ENCODE measurements at places on chromosomes 6 and 20.

- DNase-seq: no peak
These were observed 99.7 kb upstream of the STMND1 start for GRCh38 chr6:17002123-17002522.

- peak; percentile 54 for DNase-seq
These were observed 83.8 kb downstream of the FNDC1 start for GRCh38 chr6:159252955-159253508.

GRCh38 chr6:81476881-81477280 lies 275.6 kb downstream of the TENT5A start:
- DNase-seq: no peak

DNA sequence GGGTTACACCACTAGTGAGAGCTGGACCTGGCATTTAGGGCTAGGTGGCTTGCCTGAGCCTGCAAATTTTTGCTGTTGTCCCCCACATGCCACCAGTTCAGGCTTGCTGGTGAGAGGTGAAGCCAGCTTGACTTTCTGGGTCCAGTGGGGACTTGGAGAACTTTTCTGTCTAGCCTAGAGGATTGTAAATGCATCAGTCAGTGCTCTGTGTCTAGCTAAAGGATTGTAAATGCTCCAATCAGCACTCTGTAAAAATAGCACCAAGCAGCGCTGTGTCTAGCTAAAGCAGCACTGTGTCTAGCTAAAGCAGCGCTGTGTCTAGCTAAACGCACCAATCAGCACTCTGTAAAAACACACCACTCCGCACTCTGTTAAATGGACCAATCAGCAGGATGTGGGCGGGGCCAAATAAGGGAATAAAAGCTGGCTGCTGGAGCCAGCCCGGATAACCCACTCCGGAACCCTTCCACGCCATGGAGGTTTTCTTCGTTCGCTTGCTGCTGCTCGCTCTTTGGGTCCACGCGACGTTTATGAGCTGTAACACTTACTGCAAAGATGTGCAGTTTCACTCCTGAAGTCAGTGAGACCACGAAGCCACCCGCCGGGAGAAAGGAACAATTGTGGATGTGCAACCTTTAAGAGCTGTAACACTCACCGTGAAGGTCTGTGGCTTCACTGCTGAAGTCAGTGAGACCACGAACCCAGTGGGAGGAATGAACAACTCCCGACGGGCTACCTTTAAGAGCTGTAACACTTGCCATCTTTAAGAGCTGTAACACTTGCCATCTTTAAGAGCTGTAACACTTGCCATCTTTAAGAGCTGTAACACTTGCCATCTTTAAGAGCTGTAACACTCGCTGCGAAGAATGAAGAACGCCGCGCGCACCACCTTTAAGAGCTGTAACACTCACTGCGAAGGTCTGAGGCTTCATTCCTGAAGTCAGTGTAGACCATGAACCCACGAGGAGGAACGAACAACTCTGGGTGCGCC lies 27.3 kb downstream of the GMPR start:
- DNase-seq: no peak

- no peak for DNase-seq
These were observed 49.8 kb downstream of the MYB start for GRCh38 chr6:135230711-135231468.

- no peak for DNase-seq
These were observed 100.8 kb downstream of the CEBPB start for GRCh38 chr20:50291254-50292078.

GRCh38 chr6:150272976-150273315 lies 95.9 kb upstream of the IYD start:
- DNase-seq: no peak
